ENCODE measurements at places on chromosomes 12 and 14.

GRCh38 chr14:46988312-46988711 is 336.7 kb upstream of the RPL10L start:
- no peak for DNase-seq

DNA sequence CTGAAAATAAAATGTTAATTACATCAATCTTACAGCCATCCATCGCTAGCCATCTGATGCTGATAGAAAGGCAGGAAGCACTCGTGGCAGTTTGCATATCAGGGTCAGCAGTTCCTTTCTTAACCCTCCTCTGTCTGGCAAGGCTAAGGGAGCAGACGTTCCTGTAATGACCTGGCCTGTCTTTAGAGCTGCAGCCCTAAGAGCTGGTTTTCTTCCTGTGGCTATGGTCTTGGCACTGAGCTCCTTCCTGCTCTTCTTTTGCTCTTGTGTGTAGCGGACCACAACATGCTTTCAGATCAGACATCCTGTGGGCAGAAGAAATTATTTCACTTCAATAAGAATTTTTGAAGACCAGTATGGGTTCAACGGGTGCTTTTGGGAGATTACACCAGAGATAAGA is 170.4 kb downstream of the DAD1 start:
- no peak for DNase-seq

DNA sequence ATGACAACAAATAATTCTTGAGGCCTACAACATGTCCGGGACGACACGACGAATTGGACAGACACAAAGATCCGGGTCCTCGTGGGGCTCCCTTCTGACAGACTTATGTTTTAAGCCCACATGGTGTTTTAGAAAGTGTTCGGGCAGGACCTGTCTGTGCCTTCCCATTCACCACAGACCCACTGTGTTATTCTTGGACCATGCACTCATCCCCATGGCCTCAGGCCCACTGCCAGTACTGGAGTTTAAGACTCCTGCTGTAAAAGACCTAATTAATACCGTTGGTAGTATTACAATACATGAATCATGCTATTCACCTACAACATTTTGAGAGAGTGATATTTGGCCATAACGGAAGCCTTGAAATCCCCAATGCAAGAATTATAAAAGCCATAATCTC is 20.0 kb downstream of the SLC15A4 start:
- DNase-seq = no peak

DNA sequence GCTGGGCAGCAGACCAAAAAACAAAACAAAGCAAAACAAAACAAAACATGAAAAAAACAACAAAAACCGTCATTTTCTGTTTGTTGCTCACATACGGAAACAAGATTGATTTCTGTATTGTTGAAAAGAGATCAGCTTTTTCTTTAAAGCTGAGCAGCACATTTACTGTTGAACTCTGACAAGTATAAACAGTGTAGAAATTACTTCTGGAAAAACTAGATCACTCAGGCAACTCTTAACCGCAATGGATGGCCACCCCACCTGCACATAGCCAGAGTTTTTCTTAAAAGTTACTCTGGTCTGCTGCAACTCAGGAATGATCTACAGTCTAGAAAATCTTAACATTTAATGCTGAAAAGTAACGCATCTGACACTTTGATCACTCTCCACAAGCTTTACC is 80.9 kb downstream of the PPM1H start:
- DNase-seq = no peak

- no peak for DNase-seq
Observed at GRCh38 chr12:27277846-27278260, 33.8 kb downstream of the STK38L start.

- no peak for DNase-seq
Observed at GRCh38 chr14:59711080-59711479, 134.5 kb upstream of the CCDC175 start.

DNA sequence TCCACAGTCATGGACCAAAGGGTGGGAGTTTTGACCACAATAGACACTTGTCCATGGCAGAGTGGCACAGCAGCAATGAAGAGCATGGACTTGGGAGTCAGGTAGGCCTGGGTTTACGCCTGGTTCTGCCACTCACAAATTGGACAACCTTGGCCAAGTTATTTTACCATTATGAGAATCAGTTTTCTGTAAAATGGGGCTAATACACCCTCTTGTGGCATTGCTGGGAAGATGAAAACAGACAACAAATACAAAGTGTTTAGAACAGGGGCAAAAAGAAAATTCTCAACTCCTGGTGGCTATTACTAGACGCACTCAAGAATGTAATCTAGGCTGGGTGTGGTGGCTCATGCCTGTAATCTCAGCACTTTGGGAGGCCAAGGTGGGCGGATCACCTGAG is 2.6 kb downstream of the C12orf43 start:
- no peak for DNase-seq

DNA sequence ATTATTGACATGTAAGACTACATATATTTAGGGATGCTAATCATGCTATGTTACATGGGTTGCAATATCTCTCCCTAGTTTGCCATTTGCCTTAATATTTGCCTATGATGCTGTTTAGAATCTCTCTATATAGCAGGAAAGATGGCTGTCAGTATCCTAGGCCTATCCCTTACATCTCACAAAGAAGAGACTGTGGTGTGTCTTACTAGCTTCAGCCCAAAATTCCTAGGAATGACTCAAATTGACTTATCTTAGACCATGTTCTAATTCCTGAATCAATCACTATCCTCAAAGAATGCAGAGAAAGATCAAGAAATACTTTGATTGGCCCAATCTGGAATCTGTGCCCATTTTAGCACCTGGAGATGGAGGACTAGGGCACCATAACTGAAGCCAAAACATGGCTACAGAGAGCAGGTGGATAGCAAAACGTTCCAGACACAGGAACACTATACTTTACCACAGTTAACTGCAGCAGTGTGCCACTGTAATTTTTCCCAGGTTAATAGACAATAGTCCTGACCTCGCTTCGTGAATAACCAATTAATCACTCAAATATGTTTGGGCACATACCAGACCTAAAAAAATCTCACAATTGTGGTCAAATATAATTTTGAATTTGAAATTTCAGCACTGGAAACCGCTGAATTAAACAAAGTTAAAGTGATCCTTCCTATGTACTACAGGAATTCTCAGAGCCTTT is 32.7 kb upstream of the GLIPR1 start:
- no peak for DNase-seq

DNA sequence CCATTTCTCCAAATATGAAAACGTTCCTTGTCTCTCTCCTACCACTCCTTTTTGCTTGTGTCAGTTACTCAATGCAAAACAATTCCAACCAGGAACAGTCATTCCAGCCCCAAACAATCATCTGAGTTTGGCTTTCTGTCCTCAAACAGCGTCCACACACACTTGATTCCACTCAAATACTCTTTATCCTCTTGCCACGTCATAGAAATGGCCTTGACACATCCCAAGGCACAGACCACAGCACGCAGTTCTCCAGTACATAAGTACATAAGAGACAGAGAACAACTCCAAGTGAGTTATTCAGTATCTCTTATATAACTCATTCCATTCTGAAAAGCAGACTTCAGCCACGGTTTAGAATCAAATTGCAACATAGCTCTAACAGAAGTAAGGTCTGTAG is 299.2 kb downstream of the RPS29 start:
- DNase-seq = no peak

DNA sequence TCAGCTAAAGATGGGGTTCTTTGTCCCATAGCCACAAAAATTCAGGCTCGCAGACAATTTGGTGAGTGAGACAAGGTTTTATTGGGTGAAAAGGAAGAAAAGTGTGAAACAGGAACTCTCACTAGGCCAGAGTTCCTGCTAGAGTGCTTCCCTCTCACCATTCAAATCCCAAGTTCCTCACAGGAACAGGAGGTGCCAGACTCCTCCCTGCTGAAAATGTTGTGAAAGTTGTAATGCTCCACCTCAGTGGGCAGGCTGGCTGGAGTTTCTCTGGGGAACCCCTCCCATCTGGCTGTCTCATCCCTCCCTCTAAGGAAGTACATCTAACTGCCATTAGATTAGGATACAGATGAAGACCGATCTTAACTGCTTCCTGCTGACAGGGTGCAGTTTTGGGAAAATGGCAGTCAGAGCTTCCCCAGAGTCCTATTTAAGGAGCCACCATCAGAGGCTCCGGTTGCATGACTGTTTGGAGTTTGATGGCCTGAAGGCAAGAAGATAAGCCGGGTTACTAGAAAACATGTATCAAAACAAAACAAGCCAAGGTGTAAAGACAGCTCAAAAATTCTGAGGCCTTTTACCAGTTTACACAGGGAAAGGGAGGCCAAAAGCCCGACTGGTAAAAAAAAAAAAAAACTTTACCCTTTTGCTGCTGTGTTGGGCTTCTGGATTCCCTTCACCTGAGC is 127.6 kb downstream of the FSCB start:
- DNase-seq = no peak

- no peak for DNase-seq
Observed at GRCh38 chr14:27181333-27181732, 583.5 kb upstream of the NOVA1 start.

DNA sequence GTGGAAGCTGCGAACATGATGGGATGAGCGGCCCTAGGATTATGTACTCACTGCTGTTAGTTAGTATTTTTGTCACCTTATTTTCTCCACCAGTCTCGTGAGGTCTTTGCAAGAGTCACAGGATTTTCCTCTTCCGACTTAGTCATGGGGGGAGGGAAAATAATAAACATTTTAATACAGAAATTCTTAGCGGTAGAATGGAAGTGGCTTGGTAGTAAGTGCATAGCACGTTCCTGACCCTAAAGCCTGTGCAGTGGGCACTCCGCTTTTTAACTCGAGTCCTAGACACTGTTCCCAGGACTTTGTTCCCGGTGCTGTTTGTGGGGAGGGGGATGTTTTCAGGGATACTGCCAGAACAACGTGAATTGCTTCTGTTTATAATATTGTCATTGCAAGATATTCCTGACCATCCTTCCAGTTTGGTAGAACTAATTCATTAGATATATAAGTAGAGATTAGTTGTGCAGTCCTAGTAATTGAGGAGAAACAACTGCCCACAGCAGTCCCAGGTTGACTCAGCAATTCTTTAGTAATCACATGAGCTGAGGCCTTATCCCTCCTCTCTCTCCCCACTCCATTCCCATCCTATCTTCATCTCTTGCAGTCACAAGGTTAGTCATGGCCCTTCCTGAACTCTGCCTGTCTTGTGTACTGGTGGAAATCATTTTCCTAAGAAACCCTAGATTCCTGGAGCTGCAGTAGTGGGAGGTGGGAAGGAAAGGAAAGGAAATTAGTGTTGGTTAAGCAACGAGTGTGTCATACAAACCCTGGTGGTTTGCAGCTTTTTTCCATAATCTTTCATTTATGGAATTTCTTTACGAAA is 799 bp downstream of the SLC38A6 start:
- DNase-seq = no peak

GRCh38 chr14:99757331-99758070 is 35.7 kb upstream of the EML1 start:
- DNase-seq = peak; percentile 37

DNA sequence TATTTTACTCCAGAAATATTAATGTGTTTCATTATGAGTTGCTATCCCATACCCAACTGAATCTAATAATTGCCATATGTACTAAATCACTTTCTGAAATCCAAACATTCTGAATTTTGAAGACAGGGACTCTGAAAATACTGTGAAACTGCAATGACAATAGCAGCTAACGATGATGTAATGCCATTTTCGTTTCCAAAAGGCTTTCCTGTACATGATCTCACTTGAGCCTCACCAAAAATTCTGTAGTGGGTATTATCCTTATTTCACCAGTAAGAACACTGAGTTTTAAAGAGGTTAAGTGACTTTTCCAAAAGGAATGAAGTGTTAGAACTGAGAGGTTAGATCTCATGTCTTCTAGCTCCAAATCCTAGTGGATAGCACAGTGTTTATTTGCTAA is 133.3 kb downstream of the FLRT2 start:
- DNase-seq = no peak

GRCh38 chr14:101379842-101380241 is 181.5 kb upstream of the DIO3 start:
- DNase-seq = no peak

- DNase-seq = no peak
Observed at GRCh38 chr12:15196221-15196620, 25.0 kb downstream of the RERG start.

DNA sequence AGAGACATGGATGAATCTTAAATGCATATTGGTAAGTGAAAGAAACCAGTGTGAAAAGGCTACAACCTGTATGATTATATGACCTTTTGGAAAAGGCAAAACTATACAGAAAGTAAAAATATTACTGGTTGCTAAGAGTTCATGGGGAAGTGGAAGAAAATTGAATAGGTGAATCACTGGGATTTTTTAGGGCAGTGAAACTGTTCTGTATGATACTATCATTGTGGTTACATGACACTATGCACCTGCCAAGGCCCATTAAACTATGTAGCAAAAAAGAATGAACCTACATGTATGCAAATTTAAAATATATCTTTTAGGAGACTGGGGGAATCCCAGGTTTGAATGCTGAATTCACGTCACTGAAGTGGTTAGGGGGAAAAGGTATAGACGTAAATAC is 12.6 kb upstream of the OR8S1 start:
- DNase-seq = no peak

GRCh38 chr14:80055667-80056496 is 155.4 kb downstream of the DIO2 start:
- no peak for DNase-seq

GRCh38 chr12:107360033-107360432 is 266.7 kb upstream of the CRY1 start:
- no peak for DNase-seq

DNA sequence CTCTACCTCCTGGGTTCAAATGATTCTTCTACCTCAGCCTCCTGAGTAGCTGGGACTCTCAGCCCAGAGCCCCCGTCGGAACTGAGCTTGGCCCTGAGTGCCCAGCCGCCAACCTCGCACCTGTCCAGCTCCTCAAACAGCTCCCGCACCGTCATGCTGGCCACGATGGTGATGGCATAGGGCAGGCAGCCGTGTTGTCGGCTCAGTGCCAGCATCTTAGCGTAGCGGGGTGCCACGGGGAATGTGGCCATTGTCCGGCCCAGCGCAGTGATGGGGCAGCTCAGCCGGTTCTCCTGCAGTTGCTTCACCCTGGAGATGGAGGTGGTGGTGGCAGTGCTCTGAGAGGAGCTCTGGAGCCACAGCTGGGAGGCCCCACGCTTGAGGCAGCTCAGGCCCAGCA is 32.4 kb downstream of the DHX37 start:
- DNase-seq = no peak

DNA sequence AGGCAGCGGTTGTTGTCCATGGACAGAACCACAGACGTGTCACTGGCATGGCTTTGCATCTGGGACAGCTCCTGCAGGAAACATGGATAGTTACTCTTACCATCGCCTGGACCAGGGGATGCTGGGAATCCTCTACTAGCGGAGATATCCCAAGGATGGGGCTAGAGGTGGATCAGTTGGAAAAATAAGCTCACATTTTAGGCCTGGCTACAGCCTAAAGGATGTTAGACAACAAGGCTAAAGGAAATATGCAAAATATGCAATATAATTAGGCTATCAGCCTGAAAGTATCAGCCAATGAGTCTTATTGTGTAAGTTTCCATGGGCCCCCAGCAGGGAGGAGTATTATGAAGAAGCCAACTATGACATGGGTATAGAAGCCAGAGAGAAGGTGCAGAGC is 5.0 kb downstream of the KRT76 start:
- no peak for DNase-seq

Measured in T-helper 2 cell (primary cell).